HEK293T (cell line): ENCODE measurements at places on chromosomes 1 and 21.

DNA sequence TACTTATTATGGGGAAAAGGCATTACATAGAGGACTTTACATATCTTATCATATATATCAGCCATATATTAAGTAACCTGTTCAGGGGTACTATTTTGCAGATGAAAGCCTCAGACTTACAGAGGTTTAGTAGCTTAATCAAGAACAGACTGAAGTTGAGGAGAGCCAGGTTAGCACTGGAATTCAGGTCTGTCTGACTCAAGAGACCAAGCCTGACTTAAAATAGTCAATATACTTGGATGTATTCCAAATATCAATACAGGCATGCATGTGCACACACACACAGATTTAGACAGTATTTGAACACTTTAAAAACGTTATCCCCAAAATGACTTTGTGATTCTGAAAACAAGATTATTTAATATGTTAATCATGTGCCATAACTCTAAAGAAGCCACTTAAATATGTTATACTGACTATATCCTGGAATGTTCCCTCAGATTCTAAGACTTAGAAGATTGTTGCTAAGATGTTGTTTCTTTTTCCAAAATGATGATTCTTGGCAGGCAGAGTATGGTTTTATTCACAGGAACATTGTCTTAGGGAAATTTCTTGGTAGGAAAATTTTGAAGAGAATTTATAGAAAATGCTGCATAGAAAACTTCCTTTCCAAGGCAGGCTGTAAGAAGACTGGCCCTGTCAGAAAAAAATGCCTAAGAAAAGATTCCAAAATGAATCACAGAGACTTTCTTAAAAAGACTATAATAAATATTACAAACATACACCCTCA lies 61.6 kb downstream of the ADAMTS1 start:
- no peak for DNase-seq

- no peak for DNase-seq
Observed at GRCh38 chr1:226069811-226070489, 7.4 kb downstream of the H3-3A start.

GRCh38 chr1:94009304-94009703 lies 100.1 kb upstream of the GCLM start:
- no peak for DNase-seq

DNA sequence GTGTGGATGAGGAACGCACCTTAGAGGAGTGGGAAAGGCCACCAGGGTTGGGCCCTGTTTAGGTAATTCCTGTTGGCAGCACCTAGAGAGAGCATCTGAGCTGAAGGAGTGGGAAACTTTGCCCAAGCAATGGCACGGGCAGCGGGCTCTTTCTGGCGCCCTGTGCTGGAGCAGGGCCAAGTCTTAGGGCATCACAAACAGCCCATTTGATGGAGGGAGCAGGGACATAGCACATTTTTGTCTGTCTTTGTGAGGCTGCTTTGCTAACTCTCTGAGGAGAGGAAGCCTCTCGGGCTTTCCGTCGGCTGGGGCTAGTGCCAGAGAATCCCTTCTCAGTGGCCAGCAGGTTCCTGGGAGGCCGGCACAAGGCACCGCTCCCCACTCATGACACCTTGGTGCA lies 22.5 kb upstream of the CNTN2 start:
- DNase-seq: no peak

GRCh38 chr1:85321237-85321964 lies 45.0 kb upstream of the BCL10 start:
- DNase-seq: no peak

DNA sequence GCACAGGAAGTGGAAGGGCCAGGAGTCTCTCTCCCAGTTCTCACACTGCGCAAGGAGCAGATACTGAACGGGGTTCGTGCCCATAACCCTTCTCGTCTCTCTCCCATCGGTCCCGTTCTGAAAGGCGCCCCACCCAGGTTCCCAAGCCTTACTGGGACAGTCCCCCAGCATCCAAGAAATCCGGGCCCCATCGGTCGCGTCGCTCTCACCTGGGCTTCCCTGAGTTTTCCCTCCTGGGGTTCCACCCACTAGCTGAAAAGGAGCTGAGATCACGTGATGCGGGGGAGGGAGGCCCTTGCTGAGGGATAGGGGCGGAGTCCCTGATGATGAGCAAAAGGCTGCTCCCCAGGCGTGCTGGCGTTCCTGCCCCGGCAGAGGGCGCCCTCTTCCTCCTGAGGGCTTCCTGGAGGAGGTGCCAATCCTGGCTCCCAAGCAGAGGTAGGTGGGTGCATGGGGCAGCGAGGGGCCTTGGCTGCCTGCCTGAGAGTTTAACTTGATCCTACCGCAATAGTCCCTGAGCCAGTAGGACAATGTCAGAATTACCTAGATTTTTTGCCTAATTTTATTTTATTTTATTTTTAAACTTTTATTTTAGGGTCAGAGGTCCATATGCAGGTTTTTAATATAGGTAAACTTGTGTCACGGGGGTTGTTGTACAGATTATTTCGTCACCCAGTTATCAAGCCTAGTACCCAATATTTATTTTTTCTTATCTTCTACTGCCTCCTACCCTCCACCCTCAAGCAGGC lies at the start of gene SPOCD1:
Gene SPOCD1 (minus strand): TSS at position 271 of the 749 bp plus-strand sequence. CDS start 689 bp downstream, outside the sequence.
- DNase-seq: peak; percentile 99

DNA sequence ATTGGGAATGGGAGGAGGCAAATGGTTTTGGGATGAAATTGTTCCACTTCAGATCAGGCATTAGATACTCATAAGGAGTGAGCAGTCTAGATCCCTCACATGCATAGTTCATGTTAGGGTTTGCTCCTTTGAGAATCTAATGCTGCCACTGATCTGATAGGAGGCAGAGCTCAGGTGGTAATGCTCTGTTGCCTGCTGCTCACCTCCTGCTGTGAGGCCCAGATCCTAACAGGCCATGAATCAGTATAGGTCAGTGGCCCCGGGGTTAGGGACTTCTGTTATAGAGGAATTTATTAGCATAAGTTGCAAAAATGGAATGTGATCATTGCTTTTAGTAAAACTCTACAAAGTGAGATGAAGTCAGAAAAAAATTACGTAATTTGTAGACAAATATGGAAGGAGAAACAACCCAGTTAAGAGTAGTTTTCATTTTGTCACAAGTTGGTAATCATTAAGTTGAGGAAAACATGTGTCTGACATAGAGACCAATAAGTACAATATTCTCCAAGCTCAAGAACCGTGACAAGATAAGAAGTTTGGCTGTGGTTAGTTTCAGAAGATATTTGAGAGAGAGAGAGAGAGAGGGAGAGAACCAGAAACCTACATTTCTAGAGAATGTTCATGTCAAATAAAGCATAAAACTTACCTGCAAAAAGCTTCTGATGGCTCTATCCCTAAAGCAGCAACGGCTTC lies 689.7 kb upstream of the PRMT6 start:
- no peak for DNase-seq

GRCh38 chr1:21307663-21308305 lies 17.5 kb upstream of the ECE1 start:
- no peak for DNase-seq

GRCh38 chr1:24566236-24566867 lies 10.5 kb downstream of the NCMAP start:
- no peak for DNase-seq

- DNase-seq: no peak
Observed at GRCh38 chr1:36101546-36101945, 12.9 kb downstream of the ADPRS start.

DNA sequence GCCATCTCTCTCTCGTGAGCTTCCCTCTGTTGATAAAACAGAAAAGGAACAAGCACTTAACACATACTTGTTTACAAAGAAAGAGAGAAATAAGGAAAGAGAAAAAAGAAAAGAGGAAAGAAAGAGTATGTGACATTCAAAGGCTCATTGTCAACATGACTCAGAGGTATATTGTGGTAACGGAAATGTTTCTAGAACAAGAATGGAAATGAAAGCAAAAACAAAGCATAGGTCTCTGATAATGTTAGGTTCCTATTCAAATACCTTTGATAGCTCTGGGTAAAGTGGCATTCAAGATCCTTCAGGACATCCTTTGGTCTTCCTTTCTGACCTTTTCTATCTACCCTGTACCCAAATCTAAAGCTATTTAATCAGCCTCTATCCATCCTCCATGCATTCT lies 67.4 kb upstream of the DMRTA2 start:
- DNase-seq: no peak

- DNase-seq: no peak
Observed at GRCh38 chr1:184300446-184300845, 86.4 kb upstream of the C1orf21 start.

DNA sequence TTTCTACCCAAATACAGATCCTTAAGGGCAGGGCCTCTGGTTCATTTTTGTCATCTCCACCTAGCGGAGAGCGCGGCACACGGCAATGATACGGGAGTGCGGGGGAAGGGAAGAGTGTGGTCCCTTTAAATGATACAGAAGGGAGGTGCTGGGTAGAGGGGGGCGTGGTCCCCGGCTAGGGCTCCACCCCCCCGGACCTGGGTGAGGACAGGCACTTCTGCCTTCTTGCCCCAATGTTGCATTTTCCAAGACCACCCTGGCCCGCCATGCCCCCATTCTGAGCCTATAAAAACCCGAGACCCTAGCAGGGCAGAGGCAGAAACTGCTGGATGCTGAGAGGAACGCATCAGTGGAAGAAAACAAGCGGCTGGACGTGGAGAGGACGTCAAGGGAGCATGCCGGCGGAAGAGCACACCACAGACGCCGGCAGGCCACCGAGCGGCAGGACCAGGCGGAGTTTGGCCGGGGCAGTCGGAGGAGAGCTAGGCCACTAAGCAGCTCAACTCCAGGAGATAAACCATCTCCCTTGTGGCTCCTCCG lies 30.0 kb downstream of the LRRC3 start:
- no peak for DNase-seq

GRCh38 chr1:237832858-237833257 lies 57.9 kb downstream of the ZP4 start:
- no peak for DNase-seq

- no peak for DNase-seq
Observed at GRCh38 chr1:85360730-85361493, 84.5 kb upstream of the BCL10 start.

- no peak for DNase-seq
Observed at GRCh38 chr1:77026135-77026534, 158.9 kb downstream of the ST6GALNAC5 start.

GRCh38 chr1:228226956-228227791 lies 19.3 kb downstream of the OBSCN start:
- no peak for DNase-seq

GRCh38 chr1:74771913-74772515 lies 39.1 kb downstream of the TYW3 start:
- DNase-seq: peak; percentile 44

DNA sequence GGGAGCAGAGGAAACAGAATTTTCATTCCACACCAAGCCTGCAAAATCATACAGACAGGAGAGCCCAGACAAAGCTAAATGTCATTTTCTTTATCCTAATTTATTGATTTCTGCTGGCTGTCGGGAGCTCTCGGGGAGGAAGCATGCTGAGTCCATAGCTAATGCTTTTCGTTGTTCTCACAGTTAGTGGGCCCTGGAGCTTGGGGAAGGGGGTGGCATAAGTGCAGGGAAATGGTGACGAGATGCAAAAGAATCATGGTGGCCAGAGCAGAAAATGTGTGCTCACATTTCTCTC lies 202.4 kb downstream of the TOMM20 start:
- DNase-seq: no peak

DNA sequence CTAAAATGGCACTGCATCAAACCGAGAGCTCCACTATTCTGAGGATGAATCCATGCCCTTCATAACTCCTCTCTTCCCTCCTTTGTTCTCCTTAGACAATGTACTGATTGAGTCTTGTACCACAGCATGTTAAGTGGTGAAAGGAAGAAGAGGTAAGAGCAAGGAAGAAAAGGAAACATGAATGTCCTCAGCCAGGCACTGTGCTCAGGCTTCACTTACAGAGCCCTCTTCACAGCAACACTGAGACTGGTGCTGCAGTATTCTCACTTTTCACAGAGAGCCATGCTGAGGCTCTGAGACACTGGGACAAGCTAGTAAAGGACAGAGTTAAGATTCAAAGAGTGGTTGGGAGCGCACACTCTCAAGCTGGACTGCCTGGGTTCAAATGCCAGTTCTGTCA lies 143.5 kb downstream of the AKT3 start:
- DNase-seq: no peak

- DNase-seq: no peak
Observed at GRCh38 chr1:196355206-196355786, 252.9 kb downstream of the KCNT2 start.

GRCh38 chr1:98323906-98324358 lies 337.6 kb upstream of the SNX7 start:
- DNase-seq: no peak

- no peak for DNase-seq
Observed at GRCh38 chr1:80349218-80349617, 1342.7 kb upstream of the ADGRL4 start.

DNA sequence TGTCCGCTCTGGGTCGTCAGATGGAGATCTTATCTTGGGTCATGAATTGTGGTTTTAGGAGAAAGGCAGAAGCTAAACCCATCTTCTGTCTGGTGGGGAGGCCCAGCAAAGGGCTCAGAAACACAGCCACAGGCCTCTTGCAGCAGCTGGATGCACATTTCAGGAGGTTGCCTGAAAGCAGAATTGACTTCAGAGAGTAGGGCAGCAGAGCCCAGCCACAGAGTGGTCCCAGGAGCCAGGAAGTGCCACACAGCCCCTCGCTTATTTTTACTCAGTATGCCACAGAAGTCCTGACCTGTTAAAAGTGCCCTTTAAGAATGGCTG lies 8.3 kb upstream of the RIPK4 start:
- DNase-seq: no peak

DNA sequence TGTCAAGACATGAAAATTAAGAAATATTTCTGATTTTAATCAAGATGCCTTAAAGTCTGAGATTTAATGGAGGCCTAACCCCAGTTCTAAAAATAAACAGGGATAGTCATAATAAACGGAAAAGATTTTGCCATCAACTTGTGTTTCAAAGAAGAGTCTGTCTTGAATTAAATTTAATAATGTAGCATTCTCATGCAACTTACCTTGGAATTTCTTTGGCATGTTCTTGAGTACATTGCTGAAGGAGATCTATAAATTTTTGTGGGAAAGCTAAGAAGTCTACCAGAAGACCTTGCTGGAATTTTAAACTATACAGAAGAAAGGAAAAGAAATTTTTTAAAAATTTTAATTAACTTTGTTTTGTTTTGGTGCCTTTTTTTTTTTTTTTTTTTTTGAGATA lies 10.6 kb downstream of the SASS6 start:
- no peak for DNase-seq

- no peak for DNase-seq
Observed at GRCh38 chr1:190226006-190226405, 251.7 kb downstream of the BRINP3 start.

- no peak for DNase-seq
Observed at GRCh38 chr1:88463401-88463985, 220.6 kb upstream of the PKN2 start.

DNA sequence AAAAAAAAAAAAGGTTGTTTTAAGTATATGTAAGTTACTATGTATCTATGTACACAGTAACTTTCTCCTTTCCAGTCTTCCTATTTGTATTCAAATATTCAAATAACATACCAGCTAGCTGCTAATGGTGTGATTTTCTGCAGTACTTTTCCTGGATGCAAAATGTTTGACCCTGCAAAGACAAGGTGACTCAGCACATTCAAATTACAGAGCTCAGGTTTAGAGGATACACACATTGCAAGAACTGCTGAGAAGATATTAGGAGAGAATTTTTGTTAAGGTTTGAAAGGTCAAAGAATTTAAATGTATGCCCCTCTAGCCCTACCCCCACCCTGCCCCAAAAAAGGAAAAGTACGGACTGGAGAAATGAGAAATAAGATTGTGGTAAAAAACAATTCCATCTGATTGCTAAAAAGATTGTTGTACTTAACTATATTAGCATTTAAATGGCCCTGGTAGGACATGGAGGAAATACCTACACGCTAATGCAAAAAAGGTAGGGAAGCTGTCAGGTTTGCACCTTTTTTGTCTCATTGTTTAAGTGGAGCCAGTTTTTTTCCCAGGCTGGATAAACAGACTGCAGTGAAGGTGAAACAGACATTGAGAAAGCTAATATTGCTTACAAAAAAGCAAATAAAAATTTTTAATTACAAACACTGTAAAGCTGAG lies 45.6 kb downstream of the ZNF281 start:
- no peak for DNase-seq
